ENCODE measurements at places on chromosomes 16 and 17. TPM values are rescaled to one million over a fixed set of nuclear protein-coding genes. Genes with fewer than 3 reads are reported as not detected.

Gene TPPP3
- total RNA-seq: not detected

Gene ABCC3
- 0.19 TPM for total RNA-seq

Gene LSM12
- total RNA-seq: 34.6 TPM

Gene KCNJ16
- not detected for total RNA-seq

Gene ALDH3A2
- 20.9 TPM for total RNA-seq

Gene SERPINF2
- 0.59 TPM for total RNA-seq

Gene EIF5A
- total RNA-seq: 471 TPM

Gene MT3
- not detected for total RNA-seq

Gene HOXB2
- total RNA-seq: 4.9 TPM

Gene SLC25A19
- 12.0 TPM for total RNA-seq

Gene IRX3
- not detected for total RNA-seq

Gene HEATR9
- total RNA-seq: 0.47 TPM

Gene RNF40
- total RNA-seq: 65.2 TPM

Gene PIK3R5
- 159 TPM for total RNA-seq

Gene MED9
- 27.0 TPM for total RNA-seq

Gene SLC4A1
- not detected for total RNA-seq

Gene ASPHD1
- total RNA-seq: not detected

Gene LPO
- total RNA-seq: not detected

Gene KRT32
- total RNA-seq: not detected

Gene SLC38A10
- total RNA-seq: 22.8 TPM
